Activated gamma-delta T cell treated with Interleukin-2 at 50 U/mL for 16 hours (primary cell): ENCODE measurements at places on chromosomes 3 and 15.

DNA sequence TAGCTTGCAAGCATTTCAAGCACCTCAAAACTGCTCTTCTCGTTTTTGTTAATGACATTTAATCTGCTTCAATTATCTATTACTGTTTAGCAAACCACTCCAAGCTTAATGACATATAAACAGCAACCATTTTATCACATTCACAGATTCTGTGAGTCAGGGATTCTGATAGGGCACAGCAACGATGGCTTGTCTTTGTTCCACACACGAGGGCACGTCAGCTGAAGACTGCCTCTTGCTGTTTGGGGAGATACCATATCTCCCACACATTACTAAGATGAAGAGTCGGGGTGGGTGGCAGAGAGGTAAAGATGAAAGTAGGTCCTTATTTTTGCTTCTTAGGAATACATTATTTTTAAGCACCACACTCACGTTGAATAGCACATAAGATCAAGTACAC is 19.3 kb downstream of the CPOX start:
- DNase-seq, result no peak

- no peak for DNase-seq
Observed at GRCh38 chr3:12990306-12990705, 82.9 kb downstream of the IQSEC1 start.

- no peak for DNase-seq
Observed at GRCh38 chr15:75646112-75646943, 1.4 kb upstream of the SNX33 start.

- no peak for DNase-seq
Observed at GRCh38 chr3:1902416-1902815, 196.2 kb upstream of the CNTN4 start.

DNA sequence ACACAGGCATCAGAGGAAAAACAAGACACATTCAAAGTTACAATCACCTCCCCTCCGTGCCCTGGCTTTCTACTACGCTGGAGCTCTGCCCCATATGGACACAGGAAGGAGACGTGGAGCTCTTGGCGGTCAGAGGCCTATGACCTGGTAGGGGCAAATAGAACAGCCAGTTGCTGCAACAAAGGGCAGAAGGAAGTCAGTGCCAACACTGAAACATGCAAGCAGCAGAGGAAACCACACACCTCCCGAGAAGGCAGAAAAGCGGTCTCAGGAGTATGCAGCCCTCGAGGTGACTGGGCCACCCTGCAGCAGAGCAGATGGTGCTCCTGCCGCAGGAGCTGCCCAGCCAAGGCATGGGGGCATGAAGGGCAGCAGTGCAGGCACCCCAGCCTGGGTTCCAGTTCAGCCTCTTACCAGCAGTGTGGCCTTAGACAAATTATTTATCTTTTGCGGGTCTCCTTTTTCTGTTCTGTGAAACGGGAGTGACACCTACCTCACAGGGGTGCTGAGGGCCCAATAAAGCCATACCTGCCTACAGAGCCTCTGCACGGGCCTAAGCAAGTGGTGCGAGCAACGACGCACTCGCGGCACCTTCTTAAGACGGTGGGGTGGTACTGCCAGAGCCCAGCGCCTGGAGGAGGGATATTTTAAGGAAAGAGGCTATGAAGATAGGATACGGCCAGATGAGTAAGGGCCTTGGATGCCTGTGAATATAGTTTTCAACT is 8.6 kb downstream of the ZXDC start:
- DNase-seq, result no peak

- no peak for DNase-seq
Observed at GRCh38 chr3:53551324-53551723, 56.9 kb downstream of the CACNA1D start.

DNA sequence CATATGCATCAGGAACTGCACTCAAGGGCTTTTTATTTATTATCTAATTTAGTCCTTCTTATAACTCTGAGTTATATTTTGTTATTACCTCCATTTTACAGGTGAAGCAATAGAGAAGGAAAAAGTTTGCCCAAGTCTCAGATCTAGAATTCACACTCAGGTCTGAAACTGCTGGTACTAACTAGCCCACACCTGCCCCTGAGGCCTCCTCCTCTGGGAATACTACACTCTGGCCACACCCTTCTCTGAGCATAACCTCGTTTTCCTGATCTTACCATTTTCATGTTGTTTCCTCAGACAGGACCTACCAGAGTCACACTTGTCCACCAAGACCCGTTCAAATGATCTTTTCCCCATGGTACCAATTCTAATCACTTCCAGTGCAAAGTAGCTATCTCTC is 94.1 kb upstream of the CHRM5 start:
- no peak for DNase-seq

- no peak for DNase-seq
Observed at GRCh38 chr15:67179411-67179995, 75.0 kb downstream of the AAGAB start.

- no peak for DNase-seq
Observed at GRCh38 chr3:197278933-197279332, 19.5 kb downstream of the DLG1 start.

- no peak for DNase-seq
Observed at GRCh38 chr15:63308947-63309346, 31.5 kb downstream of the APH1B start.

- DNase-seq, result no peak
Observed at GRCh38 chr3:151446002-151446340, 14.9 kb downstream of the IGSF10 start.

- no peak for DNase-seq
Observed at GRCh38 chr3:7543294-7543880, 682.5 kb downstream of the GRM7 start.

- DNase-seq, result no peak
Observed at GRCh38 chr3:73215901-73216300, 154.4 kb downstream of the EBLN2 start.

GRCh38 chr15:95549168-95549738 is 781.2 kb upstream of the NR2F2 start:
- no peak for DNase-seq

DNA sequence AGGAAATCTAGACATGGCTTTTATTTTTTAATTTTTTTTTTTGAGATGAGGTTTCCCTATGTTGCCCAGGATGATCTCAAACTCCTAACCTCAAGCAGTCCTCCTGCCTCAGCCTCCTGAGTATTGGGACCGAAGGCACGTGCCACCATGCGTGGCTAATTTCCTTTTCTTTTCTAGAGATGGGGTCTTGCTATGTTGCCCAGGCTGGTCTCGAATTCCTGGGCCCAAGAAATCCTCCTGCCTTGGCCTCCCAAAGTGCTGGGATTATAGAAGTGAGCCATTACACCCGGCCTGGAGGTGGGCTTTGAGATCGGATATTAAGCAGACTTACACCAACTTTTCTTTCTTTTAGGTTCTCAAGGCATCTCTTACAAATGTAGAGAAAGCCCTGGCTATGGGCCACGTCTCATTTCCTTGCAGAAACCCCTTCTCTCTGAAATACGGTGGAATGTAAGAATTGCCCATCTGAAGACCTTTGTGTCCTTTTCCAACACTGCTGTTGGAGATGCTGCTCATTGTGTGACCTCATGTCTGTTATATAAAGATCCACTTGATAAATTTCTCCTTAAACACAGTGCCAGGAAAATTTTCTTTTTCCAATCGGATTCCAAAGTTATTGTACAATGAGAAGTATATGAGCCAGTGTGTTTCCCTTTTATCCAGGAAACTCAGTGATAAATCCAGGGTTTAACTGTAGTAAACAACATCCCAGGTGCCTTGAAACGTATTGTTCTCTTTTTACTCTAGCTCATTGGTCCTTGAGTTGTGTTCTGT is 36.8 kb upstream of the CFAP161 start:
- DNase-seq, result no peak

DNA sequence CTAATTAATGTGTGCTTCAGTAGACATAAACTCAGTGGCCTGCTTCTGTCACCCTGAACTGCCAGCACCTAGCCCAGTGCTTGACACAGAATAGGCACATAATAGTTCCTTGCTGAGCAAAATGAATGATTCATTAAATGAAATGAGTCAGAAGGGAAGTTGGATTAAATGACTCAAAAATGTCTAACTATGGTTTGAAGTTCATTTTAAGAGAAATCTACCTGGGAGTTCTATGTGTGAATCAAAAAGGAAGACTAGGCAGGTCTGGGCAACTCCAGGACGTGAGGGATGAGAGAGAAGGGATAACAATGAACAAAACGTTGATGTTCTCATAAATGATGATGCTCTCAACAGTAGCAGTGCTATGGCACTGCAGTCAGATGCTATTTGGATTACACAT is 175.0 kb downstream of the CFAP20DC start:
- DNase-seq, result no peak

DNA sequence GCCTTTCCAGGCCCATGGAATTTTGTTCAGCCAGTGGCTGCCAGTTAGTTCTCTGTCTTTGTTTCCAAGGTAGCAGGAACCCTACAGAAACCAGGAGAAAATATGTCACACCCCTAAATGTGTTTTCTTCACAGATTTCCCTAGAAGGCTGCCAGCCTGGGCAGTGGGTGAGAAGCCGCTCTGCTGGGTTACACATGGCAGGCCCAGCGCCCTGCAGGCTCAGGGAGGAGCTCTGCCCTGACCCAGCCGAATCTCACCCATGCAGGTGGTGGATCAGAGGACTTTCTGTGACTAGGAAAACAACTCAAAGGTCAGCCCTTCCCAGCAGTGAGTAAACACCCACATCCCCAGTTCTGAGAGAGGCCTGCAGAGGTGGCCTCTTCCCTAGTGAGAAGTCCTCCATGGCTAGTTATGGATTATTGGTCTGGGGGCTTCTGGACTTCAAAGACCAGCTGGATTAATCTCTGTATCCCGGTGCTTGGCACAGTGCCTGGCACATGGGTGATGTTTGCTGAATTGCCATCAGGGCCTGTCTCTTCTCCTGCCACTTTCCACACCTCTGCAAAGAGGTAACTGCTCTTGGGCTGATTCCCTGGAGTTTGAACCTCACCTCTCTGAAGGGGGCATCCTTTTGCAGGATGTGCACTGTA is 34.7 kb upstream of the BDH1 start:
- no peak for DNase-seq

- no peak for DNase-seq
Observed at GRCh38 chr3:187257992-187258692, 33.4 kb downstream of the MASP1 start.
